Heart left ventricle (tissue), 16 donors: ENCODE measurements at places on chromosomes 1 and 21.

DNA sequence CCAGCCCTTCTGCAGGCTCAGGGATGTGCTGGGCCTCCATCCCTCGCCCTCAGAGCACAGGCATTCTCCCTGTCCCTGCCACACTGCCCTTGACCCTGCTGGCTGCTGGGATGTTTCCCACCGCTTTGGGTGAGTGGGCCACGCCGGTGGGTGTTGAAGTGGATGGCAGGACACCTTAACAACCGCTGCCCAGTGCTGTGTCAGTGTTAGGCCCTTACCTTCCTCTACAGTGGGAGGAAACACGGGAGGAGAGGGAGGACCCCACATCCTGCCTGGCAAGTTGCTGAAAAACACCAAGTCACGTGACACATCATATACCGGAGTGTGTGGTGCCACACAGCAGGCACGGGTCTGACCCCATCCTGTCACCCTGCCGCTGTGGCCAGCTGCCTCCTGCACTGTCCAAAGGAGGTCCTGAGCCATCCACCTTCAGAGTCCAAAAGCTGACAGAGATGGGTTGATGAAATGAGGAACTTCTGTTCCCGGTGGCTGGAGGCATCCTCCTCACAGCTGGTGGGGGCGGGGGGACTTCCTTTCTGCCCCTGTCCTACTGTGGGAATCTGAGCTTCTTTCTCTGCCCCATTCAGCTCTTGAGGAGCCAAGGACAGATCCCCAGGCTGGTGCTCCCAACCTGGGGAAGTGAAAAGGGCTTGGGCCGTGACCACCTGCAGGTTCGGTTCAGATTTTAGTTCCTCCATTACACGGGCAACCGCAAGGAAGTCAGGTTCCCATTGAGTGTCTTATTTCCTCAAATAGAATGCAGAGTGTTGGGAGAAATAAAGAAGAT is 3.2 kb upstream of the THEMIS2 start:
- DNase-seq = no peak

GRCh38 chr1:92784021-92784638 is 778 bp downstream of the EVI5 start:
- DNase-seq = no peak

GRCh38 chr1:229834230-229834629 is 208.2 kb downstream of the URB2 start:
- DNase-seq = no peak

DNA sequence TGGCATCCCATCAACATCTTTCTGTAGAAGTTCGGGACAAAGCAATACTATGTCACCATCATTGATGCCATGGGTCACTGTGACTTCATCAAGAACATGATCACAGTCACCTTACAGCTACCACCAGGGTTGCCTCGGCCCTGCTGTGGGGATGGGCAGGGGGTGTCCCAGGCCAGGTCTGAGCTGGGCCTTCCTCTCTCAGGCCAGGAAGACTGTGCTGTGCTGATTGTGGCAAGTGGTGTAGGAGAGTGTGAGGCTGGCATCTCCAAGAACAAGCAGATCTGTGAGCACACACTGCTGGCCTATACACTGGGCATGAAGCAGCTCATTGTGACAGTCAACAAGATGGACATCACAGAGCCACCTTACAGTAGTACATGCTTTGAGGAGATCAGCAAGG is 20.9 kb upstream of the RPL11 start:
- DNase-seq = no peak

DNA sequence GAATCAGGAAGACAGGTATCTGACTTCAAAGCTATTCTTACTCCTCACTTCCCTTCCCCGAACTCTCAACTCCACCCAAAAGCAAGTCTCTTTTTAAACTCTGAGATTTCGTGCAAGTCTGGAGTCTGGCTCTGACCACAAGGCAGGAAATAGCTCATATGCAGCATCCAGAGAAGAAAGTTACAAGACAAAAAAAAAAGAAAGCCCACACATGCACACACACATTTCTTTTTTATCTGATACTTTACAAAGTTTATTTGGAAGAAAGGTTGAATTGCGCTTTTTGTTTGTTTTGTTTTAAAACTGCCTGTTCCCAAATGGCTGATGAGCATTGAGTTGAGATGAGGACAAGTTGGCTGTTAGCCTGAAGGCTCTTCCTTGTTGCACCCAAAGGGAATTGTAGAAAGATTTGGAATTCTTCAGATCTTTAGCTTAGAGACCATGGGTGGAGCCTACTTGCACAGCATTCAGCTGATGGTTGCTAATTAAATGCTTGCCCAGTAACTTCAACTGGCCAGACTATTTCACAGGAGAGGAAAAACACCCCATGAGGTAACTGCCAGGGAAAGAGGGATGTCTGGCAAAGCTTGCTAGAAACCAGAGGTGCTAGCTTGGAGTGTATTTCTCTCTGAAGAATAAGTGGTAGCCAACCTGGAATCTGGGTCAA is 490.3 kb downstream of the TTLL7 start:
- peak; percentile 28 for DNase-seq

DNA sequence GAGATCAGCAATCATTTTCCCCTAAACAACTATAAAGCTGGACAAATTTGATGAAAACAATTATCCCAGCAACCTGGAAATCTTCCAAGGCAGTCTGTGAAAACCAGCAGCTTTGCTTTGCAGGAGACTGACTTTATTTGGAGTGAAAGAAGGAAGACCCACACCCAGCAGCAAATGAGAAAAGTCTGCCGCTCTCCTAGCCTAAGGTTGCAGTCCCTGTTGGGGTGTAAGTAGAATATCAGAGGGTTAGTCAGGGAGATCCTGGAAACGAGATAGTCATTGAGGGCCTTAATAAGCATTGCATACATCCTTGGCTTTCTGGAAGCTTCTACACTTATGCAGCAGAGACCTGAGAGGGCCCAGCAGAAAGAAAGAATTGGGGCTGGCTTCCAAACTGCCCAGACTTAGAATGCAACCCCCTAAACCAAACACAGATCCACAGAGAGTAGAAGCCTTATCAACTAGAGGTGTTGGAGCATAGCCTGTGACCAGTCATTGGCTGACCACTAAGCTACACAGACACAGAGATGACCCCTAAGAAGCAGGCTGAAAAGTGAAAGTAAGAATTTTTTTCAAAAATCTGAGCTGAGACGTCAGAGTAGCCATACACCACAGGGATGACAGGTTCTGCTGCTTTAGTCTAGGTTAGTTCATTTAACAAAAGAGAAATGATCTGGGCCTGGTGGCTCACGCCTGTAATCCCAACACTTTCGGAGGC is 98.3 kb downstream of the LYPLAL1 start:
- DNase-seq = no peak
